ENCODE measurements at places on chromosomes 6 and 20.

DNA sequence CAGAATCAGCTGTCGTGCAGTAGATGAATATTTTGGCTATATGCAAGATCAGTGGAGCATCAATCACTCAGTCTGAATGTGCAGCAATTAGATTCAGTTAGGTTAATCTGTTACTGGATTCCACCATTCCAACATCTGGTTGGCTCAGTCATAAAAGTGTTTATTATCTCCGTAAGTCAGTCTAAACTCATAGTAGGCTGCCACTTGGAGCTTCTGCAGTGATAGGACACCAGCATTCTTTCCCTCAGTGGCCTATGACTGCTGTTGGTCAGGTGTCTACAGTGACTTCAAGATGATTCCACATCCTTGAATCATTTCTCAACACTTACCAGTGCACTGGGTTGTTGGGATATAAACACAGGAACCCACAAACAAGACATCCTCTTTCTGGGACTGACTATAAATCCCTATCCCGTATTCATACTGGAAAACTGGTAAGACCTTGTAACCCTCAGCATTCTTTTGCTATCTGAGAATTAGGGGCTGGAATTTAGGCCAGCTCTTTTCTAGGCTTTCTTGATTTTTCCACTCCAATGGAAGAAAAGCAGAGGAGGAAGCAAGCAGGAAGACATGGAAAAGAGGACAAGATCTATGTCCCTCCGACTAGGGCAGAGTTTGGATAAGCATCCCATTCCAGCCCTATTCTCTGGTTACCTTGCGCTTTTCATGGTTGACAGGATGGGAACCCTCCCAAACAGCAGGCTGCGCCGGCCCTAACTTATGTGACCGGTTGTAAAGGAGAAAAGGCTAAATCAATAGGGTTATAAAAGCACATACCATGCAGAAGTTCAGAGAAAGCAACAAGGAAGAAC lies 919.6 kb downstream of the KIF16B start:
- no peak for DNase-seq

DNA sequence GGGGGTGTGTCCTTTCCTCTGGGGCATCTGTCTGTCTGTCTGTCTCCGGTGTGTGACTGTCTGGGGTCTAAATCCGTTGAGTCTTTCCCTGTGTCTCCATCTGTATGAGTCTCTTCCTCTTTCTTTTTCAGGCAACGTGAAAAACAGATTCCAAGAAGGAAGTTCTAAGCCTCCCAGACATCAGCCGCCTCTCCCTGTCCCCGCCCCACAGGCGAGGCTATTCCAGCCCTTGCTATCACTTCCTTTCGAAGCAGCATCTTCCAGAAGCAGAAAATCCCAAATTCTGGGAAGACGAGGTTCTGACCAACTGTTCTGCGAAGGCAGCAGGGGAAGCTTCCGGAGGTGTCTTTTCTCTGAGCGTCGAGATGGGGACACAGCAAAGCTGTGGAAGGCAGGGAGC lies 34.0 kb downstream of the PMEPA1 start:
- DNase-seq: no peak

DNA sequence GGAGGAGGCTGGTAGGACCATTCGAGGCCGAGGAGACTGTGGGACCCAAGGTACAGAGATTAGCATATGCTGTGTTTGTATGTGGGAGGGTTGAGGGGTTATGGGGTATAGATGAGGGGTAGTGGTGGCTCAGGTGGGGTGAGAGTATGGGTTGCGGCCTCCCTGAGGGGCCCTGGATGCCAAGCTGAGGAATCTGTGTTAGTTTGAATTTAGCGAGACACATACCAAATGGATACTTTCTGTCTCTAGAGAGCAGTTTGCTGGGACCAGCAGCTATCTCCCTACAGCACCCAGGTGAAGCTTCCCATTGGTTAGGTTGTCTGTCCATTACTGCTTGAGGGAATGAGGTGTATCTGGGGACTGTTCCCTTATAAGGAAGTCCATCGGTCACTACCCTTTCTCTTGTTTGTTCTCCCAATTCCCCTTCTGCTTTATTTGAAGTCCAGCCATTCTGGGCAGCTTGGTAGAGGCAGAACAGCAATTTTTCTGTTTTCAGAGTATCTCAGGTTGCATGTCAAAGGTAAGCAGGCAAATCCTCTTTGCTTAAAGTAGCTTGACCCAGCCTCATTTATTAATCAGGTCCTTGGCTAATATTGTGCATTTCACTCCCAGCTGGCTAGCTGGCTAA lies 15.2 kb downstream of the CHMP4B start:
- DNase-seq: no peak

DNA sequence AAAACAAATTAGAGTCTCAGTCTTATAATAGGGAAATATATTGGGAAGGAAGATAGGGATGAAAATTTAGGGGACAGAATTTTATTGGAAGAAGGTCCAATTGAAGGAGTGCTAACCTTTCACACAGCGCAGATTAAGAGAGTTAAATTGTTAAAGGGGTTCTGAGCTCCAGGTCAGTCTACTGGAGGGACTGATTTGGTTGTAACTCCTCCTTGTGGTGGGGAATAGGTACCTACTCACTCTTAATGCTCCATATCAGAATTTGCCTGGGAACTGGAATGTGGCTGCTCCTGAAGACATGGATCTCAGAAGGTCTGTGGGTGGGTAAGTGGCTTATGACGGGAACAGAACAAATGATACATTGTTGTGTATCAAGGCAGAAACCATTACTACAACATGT lies 143.5 kb downstream of the FLRT3 start:
- DNase-seq: no peak

DNA sequence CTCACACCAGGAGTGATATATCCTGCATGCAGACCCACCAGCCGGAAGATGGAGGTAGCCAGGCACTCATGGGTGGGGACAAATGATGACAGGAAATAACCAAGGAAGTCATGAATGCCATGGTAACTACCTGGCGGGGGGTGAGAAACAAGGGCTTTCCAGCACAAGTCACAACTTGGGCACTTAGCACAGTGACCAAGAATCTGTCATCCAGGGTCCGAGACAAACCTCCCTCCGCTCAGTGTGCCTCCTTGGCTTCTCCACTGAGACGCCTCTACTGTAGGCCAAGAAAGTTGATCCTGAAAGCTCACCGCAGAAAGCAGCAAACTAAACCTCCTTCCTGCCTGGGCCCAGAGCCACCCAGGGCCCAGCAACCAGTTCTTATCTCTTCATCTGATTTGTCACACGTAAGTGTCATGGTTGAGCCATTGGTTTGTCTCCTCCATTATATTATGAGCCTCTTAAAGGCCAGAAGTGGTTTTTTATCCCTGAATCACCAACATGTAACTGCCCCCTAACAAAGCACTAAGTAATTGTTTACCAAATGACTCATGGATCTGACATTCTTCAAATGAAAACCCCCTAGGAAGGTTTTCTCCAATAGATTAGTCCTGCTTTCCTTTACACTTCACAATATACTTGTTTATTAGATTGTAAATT lies 84.3 kb upstream of the TAB2 start:
- DNase-seq: peak; percentile 90

- no peak for DNase-seq
Observed at GRCh38 chr20:6954219-6954618, 186.7 kb downstream of the BMP2 start.

GRCh38 chr6:52505726-52506409 lies 71.0 kb downstream of the TRAM2 start:
- DNase-seq: no peak

- no peak for DNase-seq
Observed at GRCh38 chr20:35226126-35226883, at the start of gene MMP24. Gene MMP24 (plus strand): TSS chr20:35226690. CDS start chr20:35226739, 49 bp downstream.

GRCh38 chr6:3287308-3287707 lies 28.6 kb downstream of the PSMG4 start:
- DNase-seq: no peak
